IPS-NIHi11 (cell line): ENCODE measurements at places on chromosomes 12 and 14.
A peak's percentile ranks its signal among the peaks of the same experiment; 100 is the strongest.

GRCh38 chr12:5899675-5900074 is 45.4 kb downstream of the ANO2 start:
- no peak for DNase-seq

DNA sequence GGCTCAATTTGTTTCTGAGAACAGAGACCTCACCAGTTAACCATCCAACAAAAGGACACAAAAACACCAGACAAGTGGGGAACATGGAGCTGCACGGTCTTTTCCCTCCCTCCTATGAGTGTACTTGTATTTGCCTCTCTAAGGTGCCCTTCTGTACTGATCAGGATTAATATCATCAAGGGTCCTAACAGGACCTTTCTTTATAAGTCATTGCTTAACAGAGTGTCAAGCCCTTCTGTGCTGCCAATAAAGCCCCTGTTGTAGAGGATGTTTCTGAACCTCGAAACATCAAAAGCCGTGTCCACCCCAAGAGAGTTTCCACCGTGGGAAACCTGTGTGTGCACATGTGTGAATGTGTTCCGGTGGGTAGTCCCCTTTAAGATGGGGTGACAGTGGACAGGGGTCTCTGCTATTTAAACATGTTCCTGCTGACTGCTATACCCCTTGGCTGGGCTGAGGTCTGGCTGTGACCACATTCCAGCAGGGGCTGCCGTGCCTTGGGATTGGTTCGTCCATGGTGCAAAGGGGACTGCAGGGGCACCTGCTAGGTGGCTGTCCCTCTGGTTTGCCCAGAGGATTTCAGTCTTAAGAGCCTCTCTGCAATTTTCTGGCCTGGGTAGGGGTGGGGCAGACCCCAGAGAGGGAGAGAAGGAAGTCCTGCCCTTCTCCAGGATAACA is 6.0 kb downstream of the ESRRB start:
- DNase-seq = no peak

DNA sequence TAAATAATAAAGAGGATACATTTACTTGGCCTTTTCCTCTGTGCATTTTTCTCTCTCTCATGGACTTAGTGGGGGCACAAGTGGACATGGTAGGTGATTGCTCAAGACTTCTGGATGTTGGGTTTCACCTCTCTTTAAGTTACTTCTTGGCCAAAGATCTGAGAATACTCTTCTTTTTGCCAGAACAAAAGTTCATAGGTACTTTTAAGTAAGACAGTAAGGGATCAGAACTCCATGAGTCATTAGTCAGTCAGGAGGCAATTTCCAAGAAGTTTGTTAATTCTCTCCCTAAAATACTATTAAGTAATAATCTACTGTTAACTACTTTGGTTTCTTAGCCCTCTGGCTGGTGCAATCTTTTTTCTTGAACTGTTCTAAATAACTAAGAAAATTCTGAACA is 84.2 kb downstream of the GRIP1 start:
- no peak for DNase-seq

DNA sequence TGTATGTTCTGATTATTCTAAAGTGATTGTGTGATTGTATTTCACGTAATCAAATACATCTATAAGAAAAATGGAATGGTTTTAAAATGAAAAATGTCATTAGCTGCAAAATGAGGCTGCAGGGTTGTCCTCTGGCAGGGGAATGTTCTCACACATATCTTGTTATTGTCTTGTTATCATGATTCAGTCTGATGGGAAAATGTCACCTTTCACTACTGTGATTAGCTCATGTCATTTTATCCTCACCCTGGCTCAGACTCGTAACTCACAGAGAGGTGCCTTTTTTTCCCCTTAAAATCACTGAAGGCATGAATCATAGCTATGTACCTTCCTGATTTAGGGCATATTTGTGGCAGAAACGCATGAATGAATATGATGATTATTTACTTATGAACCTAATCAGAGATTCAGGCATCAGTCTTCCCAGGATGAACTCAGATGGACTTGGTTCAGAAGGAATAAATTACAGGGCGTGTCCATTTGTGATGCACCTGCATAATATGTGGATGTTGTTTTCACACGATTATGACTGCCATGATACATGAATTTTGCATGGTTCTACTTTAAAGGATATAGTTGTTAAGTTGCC is 1339.2 kb downstream of the AACS start:
- DNase-seq = no peak

DNA sequence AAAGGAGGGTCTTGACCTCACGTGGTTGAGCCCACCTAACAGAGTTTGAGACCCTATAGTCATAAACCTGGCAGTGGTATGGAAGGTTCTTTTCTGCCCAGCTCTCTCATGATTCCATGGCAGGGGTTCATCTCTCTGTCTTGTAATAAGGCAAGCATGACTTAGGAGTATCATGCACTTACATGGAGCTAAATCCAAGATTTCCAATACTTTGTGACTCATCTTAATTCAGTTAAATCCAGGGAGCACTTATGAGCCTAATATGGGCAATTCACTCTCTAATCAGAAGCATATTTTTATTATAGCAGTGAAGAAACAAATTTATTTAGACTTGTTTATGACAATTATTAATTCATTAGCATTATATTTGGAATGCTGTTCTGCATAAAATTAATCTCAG is 131.8 kb upstream of the CPSF6 start:
- no peak for DNase-seq

GRCh38 chr12:91555436-91556415 is 373.1 kb upstream of the DCN start:
- no peak for DNase-seq

DNA sequence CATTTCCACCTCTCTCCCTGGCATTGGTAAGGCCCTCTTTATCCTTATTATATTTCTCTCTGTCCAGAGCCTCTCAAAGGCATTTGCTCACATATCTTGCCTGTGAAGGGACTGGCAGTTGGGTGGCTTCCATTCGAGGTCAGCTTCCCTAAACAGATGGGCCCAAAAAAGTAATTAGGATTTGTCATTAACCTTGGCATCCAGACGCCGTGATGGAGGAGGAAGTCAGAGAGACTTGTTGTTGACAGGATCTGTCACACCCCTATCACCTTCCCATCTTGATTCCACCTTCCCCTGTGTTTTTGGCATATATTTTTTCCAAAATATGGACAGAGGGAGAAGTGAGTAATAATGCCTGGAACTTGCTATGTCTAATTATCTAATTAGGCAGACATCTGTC is 54.0 kb upstream of the OAS1 start:
- no peak for DNase-seq

GRCh38 chr12:92707926-92708325 is 5.1 kb downstream of the PLEKHG7 start:
- DNase-seq = no peak

DNA sequence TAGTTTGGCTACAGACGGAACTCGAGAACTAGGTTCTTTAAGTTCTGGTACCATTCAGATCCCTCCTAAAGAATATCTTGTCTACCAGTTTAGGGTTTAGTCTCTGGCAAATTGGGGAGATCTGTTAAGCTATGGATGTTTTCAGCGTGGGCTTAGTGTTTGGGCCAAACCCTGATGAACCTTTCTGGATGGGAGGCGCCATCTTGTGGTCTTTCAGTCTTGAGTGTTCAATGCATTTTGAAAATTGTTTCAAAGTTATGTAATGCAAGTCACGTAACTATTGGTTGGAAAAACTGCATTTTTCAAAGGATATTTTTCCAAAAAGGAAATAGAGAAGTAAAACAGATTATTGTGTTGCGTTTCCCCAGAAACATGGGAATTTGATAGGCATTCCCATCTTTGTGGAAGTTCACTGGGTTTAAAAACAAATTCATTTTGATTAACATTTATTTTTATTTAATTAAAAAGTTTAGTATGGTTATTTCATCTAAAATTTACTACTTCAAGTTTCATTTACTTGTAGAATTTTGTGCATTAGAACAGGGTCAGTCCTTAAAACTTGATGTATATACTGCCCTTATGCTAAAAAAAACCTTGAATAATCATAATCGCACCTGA is 169.0 kb downstream of the PRIMA1 start:
- peak; percentile 62 for DNase-seq

GRCh38 chr12:119176267-119177055 is 2.3 kb upstream of the HSPB8 start:
- peak; percentile 43 for DNase-seq

DNA sequence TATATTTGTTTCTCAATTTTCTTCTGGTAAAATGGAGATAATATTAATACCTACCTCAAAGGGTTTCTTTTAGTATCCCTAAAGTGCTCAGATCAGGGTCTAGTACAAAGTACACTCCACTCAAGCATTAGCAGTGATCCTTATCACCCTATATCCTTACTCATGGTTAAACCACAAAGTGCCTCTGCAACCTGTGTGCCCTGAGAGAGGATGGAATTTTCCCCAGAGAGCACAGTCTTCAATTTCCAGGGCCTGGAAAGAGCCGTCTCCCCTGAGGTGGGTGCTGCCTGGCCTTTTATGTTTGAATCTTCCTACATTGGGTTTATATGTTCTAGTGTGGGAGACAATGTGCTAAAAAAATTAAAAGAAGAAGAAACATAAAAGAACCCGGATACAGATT is 183.1 kb upstream of the FBXO33 start:
- no peak for DNase-seq

- no peak for DNase-seq
These were observed 2.4 kb downstream of the UNC119B start for GRCh38 chr12:120712610-120713009.

GRCh38 chr12:46904406-46905238 is 78.8 kb upstream of the SLC38A4 start:
- no peak for DNase-seq

GRCh38 chr12:116160231-116160630 is 117.3 kb downstream of the MED13L start:
- no peak for DNase-seq

DNA sequence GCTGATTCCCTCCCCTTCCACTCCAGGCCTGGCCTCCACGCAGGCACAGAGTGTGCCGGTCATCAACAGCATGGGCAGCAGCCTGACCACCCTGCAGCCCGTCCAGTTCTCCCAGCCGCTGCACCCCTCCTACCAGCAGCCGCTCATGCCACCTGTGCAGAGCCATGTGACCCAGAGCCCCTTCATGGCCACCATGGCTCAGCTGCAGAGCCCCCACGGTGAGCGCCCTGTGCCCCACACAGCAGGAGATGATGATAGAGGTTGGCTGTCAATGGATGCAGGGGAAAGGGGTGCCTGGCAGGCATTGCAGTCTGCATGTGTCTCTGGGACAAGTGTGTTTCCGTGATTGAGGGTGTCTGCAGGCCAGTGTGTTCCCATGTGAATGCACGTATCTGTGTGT is 18.8 kb downstream of the C12orf43 start:
- no peak for DNase-seq

DNA sequence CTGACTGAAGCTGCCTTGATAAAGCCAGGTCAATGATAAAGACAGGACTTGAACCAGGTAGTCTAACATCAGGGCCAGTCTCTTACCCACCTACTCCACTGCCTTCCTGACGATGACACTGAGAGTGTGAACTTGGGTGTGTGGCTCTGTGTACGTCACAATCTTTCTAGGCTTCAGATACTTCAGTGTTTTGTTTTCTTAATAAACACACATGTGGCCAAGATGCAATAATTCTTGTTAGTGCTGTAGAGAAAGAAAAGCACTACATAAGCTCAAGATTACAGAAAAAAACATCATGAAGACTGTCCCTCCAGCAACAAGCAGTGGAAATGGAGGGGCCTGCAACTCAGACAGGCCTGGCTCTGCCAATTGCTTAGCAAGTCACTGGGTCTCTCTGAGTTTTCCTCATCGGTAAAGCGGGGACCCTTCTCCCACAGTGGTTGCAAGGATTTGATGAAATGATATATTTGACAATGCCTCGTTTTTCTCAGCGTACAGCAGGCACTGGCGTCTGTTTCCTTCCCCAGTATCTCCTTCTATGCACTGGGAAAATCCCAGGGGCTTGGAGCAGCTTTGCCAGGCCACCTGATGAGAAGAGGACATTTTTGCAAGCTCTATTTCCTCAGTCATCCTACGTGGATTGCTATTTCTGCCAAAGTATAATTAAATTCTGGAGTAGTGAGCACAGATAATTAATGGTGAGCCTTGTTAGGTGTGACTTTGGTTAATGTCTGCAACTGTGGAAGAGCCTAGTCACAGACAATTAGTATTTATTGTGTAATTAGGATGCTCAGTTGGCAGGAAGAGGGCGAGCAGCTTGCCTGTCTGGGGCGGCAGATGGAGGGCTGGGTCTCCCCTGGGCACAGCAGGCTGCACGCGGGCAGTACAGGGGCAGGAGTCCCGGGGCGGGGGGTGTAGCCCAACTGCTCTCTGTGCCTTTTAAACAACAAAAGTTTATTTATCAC is 55.8 kb upstream of the CHGA start:
- no peak for DNase-seq

GRCh38 chr14:90522571-90523191 is 125.9 kb downstream of the CALM1 start:
- no peak for DNase-seq

DNA sequence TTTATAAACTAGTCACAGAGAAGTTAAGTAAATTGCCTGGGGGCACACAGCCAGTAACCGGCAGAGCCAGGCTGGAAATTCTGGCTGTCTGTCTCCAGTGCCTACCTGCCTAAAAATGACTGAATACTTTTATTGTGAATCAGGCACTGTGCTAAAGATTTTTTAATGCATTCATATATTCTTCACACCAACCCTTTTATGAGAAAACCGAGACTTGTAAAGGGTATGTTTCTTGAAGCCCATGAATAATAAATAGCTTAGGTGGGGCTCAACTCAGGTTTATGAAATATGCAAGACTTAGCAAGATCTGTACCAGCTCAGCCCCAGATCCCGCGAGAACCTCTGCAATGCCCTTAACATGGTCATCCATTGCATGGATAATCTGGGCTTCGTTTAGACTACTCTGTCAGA is 60.8 kb downstream of the TMCC3 start:
- no peak for DNase-seq

DNA sequence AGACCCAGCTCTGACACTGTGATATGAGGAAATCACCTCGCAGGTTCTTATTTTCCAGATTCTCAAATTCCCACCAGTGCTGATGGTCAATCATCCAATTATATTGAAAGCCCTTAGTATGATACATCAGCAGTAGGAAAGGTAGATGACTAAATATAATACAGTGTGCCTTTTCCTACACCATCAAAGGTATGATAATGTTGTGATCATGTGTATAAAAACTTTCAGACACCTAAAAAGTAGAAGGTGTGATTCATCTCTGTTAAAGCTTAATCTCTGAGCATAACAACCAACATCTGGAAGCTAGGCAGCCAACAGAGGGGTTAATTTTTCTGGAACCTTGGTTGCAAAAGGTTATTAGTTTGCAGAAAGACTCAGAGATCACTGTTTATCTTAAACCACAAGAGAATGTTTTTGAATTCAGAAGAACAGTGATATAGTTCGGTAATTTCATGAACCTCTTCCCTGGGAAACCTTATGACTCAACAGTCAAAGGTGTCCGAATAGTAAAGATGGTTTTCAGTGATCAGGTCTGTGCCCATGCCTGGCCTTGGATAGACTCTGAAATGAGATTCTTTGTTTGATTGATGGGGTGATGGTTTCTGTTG is 122.5 kb downstream of the ETV6 start:
- no peak for DNase-seq

DNA sequence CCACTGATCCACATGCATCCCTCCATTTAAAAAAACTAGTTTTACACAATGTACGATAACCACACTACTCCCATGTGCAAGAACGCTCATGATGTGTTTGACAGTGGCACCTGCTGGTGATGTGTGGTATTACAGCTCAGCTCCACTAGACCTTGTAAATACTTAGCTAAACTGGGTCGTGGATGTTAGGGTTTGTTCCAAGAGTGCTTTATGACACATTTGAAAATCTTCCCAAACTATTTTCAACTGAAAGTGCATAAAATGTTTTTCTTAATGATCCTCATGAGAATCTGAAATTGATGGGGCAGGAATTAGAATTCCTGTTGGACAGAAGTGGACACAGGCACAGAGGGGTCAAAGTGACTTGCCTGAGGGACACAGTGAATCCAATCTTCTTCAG is 99.2 kb downstream of the SCARB1 start:
- peak; percentile 48 for DNase-seq

GRCh38 chr14:49946320-49947141 is 53.6 kb downstream of the ARF6 start:
- DNase-seq = no peak
